Camera-type eye (tissue), 1 donor: ENCODE measurements at places on chromosomes 11 and 22. TPM values are rescaled to one million over a fixed set of nuclear protein-coding genes. Genes with fewer than 3 reads are reported as not detected.

The ZBTB16 gene
- total RNA-seq = 26.2 TPM

The LRRC10B gene
- 0.22 TPM for total RNA-seq

The APOBEC3G gene
- 6.5 TPM for total RNA-seq

The NAP1L4 gene
- 232 TPM for total RNA-seq

The CEND1 gene
- total RNA-seq = 6.4 TPM

The NCAPH2 gene
- 58.1 TPM for total RNA-seq

The ST14 gene
- total RNA-seq = 3.8 TPM

The RFPL1 gene
- total RNA-seq = not detected

The KREMEN1 gene
- 38.2 TPM for total RNA-seq

The SHANK2 gene
- 28.9 TPM for total RNA-seq

The MS4A3 gene
- total RNA-seq = 2.3 TPM

The FGF19 gene
- 1.2 TPM for total RNA-seq

The DNAJB7 gene
- total RNA-seq = not detected

The BRMS1 gene
- 21.7 TPM for total RNA-seq

The CDHR5 gene
- total RNA-seq = 0.88 TPM

The HPX gene
- 2.8 TPM for total RNA-seq

The PRR14L gene
- 40.0 TPM for total RNA-seq

The OR2AG2 gene
- total RNA-seq = 0.16 TPM

The TMEM191C gene
- total RNA-seq = 1.6 TPM

The MS4A12 gene
- not detected for total RNA-seq

The AMOTL1 gene
- 89.6 TPM for total RNA-seq

The TP53I11 gene
- total RNA-seq = 34.5 TPM

The C22orf15 gene
- total RNA-seq = 0.88 TPM

The OR8D2 gene
- not detected for total RNA-seq

The MEN1 gene
- 24.4 TPM for total RNA-seq

The VSIG10L2 gene
- total RNA-seq = not detected

The MRGPRX3 gene
- total RNA-seq = not detected
